Endodermal cell (in vitro differentiated cells): ENCODE measurements at places on chromosomes 12 and 14. TPM values are rescaled to one million over a fixed set of nuclear protein-coding genes. Genes with fewer than 3 reads are reported as not detected.

DNA sequence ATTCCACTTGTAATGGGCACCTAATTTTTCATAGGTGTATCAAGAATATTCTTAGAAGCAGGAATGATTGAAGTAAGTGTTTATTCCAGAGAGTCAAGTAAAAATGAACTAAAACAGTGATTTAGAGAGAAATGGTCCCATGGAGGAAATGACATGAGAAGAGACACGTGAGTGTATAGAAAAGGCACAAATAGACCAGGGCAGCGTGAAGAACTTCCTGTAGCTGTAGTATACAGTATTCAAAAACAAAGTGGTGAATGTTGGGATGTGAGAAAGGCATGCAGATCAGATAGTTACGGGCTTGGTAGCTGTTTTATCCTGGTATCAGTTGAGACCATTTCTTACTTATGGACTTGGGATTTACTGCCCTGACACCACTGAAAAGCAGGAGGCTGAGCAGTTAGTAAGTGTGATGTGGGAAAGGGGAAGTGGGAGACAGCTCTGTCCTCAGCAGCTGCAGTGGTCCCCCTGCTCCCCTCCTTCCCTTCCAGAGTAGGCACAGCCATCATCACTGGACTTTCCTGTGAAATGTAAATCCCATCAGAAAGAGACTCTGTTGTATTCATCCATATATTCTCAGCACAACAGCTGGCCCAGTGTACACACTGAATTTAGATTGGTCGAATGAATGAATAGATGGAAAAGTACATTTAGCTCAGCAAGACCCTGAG, 16.8 kb upstream of the TESPA1 start:
- no peak for DNase-seq
- no peaks in the 10 kb centered on the region for H3K4me1 ChIP-seq
- no peak overlapping the region for H3K4me3 ChIP-seq
- H3K27ac ChIP-seq: no peak overlapping the region
- H3K27me3 ChIP-seq: no peaks in the 10 kb centered on the region
- H3K36me3 ChIP-seq: no peaks in the 10 kb centered on the region

- H3K27ac ChIP-seq: no peak overlapping the region
- DNase-seq: no peak
- no peaks in the 10 kb centered on the region for H3K4me1 ChIP-seq
- H3K27me3 ChIP-seq: no peaks in the 10 kb centered on the region
- no peak overlapping the region for H3K4me3 ChIP-seq
These were observed 76.1 kb upstream of the HECTD1 start for GRCh38 chr14:31283578-31284252.

DNA sequence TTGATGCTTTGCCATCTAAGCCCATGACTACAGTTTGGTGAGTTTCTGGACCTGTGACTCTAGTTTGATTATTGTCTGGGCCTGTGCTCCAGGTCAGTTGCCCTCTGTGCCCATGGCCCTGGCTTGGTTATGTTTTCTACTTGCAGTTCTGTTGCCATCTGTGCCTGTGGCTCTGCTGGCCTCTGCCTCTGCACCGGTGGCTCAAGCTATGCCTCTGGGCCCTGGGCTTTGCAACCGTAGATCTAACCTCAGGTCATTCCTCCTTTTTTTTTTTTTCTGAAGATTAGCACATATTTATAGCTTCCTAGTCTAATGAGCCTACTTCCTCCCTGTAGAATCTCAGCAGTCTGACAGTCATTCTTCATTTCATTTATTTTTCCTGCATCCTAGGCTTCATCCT, 161.2 kb downstream of the CCDC91 start:
- no peak overlapping the region for H3K4me3 ChIP-seq
- no peaks in the 10 kb centered on the region for H3K27me3 ChIP-seq
- no peaks in the 10 kb centered on the region for H3K36me3 ChIP-seq
- H3K4me1 ChIP-seq: no peaks in the 10 kb centered on the region

- H3K4me3 ChIP-seq: no peak overlapping the region
- peaks cover 28% of the 10 kb centered on the region for H3K36me3 ChIP-seq
- DNase-seq: no peak
These were observed 15.8 kb downstream of the FGFR1OP2 start for GRCh38 chr12:26954027-26954426.

GRCh38 chr12:53543539-53543938, 36.3 kb upstream of the NPFF start:
- no peak overlapping the region for H3K27ac ChIP-seq
- H3K27me3 ChIP-seq: no peaks in the 10 kb centered on the region
- no peak overlapping the region for H3K4me3 ChIP-seq
- peak; percentile 84 for DNase-seq

DNA sequence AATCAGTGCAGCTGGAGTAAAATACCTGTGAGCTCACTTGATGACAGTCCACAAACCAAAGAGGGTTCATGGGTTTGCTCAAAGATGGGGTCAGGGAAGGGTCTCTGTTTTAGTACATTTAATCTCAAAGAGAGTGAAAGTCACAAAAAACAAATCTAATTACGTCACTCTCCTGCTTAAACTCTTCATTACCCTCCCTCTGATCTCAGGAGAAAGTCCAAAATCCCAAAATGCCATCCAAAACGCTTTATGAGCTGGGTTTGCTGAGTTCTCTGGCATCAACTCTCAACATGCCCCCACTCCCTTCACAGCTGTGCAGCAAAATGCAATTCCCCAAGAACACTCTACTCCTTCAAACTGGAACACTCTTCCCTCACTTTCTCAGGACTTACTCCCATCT, 40.4 kb upstream of the LGR5 start:
- DNase-seq: no peak
- no peak overlapping the region for H3K27ac ChIP-seq
- no peaks in the 10 kb centered on the region for H3K27me3 ChIP-seq
- no peaks in the 10 kb centered on the region for H3K36me3 ChIP-seq

- H3K4me3 ChIP-seq: no peak overlapping the region
- H3K27me3 ChIP-seq: no peaks in the 10 kb centered on the region
- peaks cover 19% of the 10 kb centered on the region for H3K36me3 ChIP-seq
- no peaks in the 10 kb centered on the region for H3K4me1 ChIP-seq
These were observed 8.6 kb downstream of the SLC38A6 start for GRCh38 chr14:60989599-60989998.

GRCh38 chr14:74480046-74480445, 13.1 kb downstream of the NPC2 start:
- DNase-seq: no peak
- H3K36me3 ChIP-seq: peaks cover 96% of the 10 kb centered on the region
- H3K27ac ChIP-seq: no peak overlapping the region
- H3K4me3 ChIP-seq: no peak overlapping the region
- no peaks in the 10 kb centered on the region for H3K27me3 ChIP-seq

DNA sequence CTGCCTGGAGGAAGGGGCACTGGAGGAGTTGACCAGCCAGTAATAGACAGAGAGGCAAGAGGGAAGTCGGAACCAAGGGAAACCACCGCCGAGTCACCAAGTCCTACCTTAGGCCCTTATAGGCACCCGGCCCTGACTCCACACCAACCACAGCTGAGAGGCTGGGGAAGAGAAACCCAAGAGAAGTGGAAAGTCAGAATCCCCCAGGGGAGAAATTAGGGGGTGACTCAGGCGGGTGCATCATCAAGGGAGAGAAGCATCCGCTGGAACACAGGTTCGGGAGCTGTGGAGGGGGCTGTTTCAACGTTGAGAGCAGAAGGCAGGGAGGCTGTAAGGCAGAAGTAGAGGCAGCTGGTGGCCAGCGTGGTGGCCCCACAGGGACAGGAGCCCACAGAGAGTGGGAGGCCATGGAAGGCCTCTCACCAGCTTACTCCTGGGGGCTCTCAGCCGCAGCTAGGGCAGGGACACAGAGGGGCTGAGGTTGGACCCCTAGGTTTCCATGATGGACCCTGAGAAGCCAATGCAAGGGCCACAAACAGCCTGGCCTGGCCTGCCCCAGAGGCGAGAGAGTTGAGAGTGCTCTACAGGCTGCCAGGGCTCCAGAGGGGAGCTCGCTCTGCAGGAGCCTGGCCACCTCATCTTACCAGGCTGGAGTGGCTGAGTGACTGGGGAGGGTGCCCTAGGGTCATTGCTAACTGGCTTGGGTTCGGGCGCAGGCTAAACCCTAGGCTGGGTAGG, 1.4 kb upstream of the TRMT61A start:
- no peak overlapping the region for H3K27ac ChIP-seq
- peaks cover 11% of the 10 kb centered on the region for H3K27me3 ChIP-seq
- no peak for DNase-seq

DNA sequence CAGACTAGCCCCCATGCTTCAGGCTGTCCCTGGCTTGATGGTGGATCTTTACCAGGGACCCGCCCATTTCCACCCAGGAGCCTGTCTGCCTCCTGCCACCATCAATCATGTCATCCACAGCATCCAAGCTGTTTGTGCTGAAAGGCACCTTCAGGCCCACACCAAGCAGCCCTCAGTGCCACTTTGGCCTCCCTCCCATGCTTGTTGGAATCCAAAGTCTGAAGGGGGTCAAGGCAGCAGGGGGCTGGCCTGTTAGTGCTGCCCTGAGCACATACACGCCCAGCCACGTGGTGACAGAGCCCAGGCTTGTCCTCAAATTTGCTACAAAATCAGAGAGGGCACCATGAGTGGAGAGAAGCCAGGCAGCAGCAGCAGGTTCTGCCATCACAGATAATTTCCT, 1146.8 kb downstream of the FSCB start:
- no peaks in the 10 kb centered on the region for H3K4me1 ChIP-seq

- H3K36me3 ChIP-seq: no peaks in the 10 kb centered on the region
- no peak overlapping the region for H3K27ac ChIP-seq
- no peak overlapping the region for H3K4me3 ChIP-seq
- H3K4me1 ChIP-seq: peaks cover 8% of the 10 kb centered on the region
These were observed 42.2 kb upstream of the ARID2 start for GRCh38 chr12:45687081-45688015.

DNA sequence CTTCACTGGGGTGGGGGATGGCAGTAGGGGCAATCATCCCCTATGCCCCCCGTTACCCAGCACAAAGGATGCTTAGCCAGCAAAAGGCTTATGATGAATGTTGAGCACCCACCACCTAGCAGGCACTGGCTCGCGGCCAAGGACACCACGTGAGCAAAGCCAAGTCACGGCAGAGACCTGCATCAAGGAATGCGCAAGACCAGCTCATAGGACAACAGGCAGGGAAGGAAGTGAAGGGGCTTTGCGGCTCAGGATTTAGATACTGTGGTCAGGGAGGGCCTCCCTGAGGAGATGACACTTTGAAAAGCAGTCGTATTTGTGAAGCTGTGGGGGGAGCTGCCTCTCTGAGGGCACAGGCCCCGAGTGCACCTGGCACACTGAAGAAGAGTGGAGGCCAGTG, 32.8 kb downstream of the SH2B3 start:
- DNase-seq: peak; percentile 76
- no peak overlapping the region for H3K27ac ChIP-seq
- H3K4me3 ChIP-seq: no peak overlapping the region
- no peaks in the 10 kb centered on the region for H3K4me1 ChIP-seq
- H3K36me3 ChIP-seq: no peaks in the 10 kb centered on the region

DNA sequence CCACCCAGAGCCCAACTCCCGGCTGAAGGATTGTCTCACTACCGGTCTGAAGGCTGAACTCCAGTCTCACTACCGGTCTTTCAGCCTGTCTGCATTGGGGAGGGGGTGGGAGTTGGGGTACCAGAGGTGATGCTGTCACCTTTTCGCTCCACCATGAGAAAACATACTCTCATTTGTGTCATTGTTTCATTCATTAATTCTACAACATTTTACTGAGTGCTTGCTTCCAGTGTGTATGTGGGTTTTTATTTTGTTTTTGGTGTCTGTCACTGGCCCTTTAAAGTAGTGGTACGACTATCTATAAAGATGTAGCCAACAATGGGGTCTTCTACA, 524 bp upstream of the CDK4 start:
- H3K36me3 ChIP-seq: peaks cover 37% of the 10 kb centered on the region
- H3K4me3 ChIP-seq: peak overlapping the region; percentile 76
- no peak overlapping the region for H3K27ac ChIP-seq
- no peak for DNase-seq
- H3K4me1 ChIP-seq: peaks cover 5% of the 10 kb centered on the region

DNA sequence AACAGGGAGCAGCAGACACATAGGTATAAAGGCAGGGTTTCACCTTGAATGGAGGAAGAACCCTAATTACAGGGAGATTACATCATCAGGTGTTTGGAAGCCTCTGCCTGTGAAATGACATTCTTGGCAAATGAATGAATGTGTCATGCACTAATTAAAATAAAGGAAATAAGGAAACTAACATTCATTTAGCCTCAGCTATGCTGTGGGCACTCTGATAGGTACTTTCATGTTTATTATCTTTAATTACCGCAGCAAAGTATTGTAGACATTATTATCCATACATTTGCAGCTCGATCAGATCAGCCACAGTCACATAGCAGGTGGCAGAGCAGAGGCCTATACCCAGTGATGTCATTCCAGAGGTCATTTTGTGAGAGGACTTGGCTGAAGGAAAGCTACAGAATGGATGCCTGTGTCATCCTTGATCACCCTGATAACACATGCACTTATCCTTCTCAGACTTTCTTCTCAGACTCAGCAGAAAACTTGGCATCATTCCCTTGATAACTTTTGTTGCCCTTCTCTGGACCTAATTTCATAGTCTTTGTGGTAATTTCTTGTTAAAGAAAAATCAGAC, 18.4 kb downstream of the ZNF664 start:
- H3K27me3 ChIP-seq: no peaks in the 10 kb centered on the region
- peaks cover 69% of the 10 kb centered on the region for H3K36me3 ChIP-seq
- H3K4me3 ChIP-seq: no peak overlapping the region

GRCh38 chr12:121839106-121839992, 19.3 kb downstream of the HPD start:
- peak overlapping the region; percentile 91 for H3K4me3 ChIP-seq
- peak; percentile 100 for DNase-seq
- H3K4me1 ChIP-seq: peaks cover 3% of the 10 kb centered on the region
- H3K36me3 ChIP-seq: no peaks in the 10 kb centered on the region

GRCh38 chr12:62808166-62808879, 126.6 kb downstream of the PPM1H start:
- no peaks in the 10 kb centered on the region for H3K4me1 ChIP-seq
- no peaks in the 10 kb centered on the region for H3K27me3 ChIP-seq
- no peak overlapping the region for H3K4me3 ChIP-seq
- DNase-seq: peak; percentile 40
- H3K27ac ChIP-seq: no peak overlapping the region

- H3K27me3 ChIP-seq: no peaks in the 10 kb centered on the region
- no peak for DNase-seq
- H3K4me3 ChIP-seq: no peak overlapping the region
- no peak overlapping the region for H3K27ac ChIP-seq
- no peaks in the 10 kb centered on the region for H3K36me3 ChIP-seq
- H3K4me1 ChIP-seq: no peaks in the 10 kb centered on the region
These were observed 117.5 kb upstream of the EVL start for GRCh38 chr14:99947695-99948094.

ANG gene
- 2.6 and 2.9 TPM in 2 replicates for total RNA-seq

DDX55 gene
- total RNA-seq: 25.7 to 40.4 TPM (median 36.7 TPM) in 3 replicates

MIP gene
- total RNA-seq: not detected in 3 replicates

TPPP2 gene
- total RNA-seq: 0.80 to 1.7 TPM in 2 of 3 replicates, not detected in the other

PPP1R36 gene
- total RNA-seq: 0.26 to 1.2 TPM (median 0.90 TPM) in 3 replicates

RBM23 gene
- 64.4 and 68.6 TPM in 2 replicates for total RNA-seq

SNRPF gene
- total RNA-seq: 44.1 to 66.5 TPM (median 65.9 TPM) in 3 replicates

PAPLN gene
- total RNA-seq: 14.2 to 18.4 TPM (median 16.5 TPM) in 3 replicates
